Stimulated activated CD4-positive, alpha-beta T cell treated with anti-CD3 and anti-CD28 coated beads, TNF-alpha, amount 100 ng/mL, for 1 hour (primary cell): ENCODE measurements at places on chromosomes 5 and 9.

DNA sequence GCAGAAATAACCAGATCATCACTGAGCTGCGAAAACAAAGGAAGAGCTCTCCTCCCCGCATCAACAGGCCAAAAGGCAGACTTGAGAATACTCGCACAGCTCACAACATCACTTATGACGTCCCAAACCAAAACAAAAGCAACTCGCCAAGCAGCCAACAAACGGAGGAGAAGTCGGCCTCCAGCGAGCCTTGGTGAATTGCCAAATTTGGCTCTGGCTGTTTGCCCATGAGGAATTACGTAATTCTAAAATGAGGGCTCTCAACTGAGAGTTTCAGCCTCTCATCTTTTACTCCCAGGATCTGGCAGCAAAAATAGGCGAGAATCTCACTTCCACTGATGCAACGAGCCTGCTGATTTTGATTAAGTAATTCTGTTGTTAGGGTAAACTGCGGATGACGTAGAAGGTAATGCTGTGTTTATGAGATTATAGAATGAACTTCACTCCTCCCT is 51.7 kb upstream of the SEMA6A start:
- DNase-seq: no peak

DNA sequence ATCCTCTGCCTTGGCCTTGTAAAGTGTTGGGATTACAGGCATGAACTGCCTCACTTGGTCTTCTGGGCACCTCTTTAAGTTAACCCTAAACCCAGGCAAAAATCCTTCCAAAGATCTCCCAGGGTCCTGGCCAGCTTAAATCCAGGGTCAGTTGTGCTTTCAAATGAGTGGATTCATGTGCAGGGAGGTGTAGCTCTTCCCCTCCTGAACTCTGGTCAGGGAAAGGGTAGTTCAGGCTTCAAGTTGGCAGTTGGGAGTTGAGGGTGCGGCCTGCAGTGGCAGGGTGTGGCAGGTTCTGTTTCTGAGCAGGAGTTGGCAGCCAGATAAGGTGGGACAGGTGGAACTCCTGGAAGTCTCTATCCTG is 3.6 kb downstream of the HNRNPAB start:
- DNase-seq: no peak

DNA sequence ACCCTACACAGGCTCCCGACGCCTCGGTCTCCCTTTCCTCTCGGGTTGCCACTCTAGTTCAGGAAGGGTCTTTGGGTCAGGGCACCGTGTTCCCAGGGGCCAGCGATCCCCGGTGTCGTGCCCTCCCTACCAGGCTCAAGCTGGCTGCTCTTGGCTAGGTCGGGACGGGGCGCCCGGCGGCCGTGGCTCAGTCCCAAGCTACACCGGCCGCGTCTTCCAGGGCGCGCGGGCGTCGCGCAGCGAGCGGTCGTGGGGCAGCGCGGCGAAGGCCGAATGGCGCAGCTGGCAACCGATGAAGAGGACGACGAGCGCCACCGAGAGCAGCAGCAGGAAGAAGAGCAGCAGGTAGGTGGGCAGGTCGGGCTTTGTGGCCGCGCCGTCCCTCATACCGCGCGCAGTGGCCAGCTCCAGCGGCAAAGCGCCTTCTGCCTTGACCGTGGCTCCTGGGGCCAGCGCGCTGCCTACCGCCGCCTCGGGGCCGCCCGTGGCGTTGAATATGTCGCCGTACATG is 892 bp downstream of the SMIM32 start:
- no peak for DNase-seq

GRCh38 chr5:95664204-95664786 is 17.7 kb downstream of the RFESD start:
- DNase-seq: no peak

DNA sequence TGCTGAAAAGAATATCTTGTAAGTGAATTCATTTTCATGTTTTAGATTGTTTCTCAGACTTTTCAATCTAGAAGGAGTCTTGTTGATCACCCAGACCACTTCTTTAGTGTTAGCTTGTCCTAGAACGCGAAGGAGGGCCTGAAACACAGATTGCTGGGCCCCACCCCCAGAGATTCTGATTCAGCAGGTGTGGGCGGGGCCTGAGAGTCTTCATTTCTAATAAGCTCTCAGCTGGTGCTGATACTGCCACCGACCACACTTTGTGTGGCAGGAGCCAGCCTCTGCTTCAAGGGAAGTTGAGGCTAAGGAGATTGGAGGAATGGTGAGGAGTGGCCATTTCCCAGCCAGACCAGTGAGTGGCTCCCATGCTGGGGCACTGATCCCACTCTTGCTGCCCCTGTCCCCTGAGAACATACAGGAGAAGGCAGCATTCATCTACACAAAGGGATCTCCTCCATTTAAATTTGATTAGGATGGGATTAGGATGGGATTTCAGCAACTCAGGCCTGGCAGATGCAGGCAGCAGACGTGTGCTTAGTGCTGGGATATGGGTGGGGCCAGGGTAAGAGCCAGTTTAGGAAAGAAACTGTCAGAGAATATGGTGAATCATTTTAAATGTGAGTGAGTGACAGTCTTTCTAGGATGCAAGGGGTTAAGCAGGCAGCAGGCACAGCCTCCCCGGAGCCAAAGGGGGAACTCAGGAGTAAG is 35.9 kb downstream of the ZNF618 start:
- DNase-seq: no peak

GRCh38 chr5:114097570-114097969 is 264.3 kb upstream of the KCNN2 start:
- DNase-seq: no peak

- no peak for DNase-seq
Observed at GRCh38 chr5:4762316-4762715, 377.8 kb upstream of the ADAMTS16 start.

DNA sequence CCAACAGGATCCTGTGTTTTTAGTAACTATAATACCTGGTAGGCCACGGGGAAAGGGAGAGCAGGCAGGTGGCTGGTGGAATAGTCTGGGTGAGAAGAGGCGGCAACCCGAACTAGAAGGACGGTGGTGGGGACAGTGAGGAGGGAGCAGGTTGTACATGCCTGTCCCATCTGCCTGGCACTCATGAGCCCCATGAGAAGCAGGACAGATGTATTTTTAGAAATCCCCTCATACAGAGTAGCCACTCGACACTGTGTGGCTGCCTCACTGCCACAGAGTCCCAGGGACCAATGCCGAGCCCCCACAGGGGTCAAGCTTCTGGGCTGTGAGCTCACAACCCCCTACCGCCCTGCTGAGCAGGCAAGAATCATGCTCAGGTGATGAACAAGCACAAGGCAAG is 136.6 kb downstream of the SEC61B start:
- no peak for DNase-seq

GRCh38 chr9:5112646-5113045 is 72.8 kb downstream of the INSL6 start:
- no peak for DNase-seq

DNA sequence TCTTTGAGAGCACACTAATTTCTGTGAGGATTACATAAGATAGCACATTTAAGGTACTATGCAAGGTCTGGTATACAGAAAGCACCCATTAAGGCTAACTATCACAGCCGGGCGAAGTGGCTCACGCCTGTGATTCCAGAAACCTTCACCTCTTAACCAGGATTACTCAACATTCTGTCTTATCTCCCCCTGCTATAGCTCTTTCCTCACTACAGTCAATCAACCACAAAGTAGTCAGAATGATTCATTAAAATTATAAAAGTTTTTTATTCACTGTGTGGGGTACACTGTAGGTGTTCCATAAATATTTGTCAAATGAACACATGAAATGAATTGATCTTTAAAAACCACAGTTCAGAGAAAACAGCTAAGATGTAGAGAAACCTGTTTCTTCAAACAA is 48.7 kb downstream of the CHD1 start:
- DNase-seq: no peak

DNA sequence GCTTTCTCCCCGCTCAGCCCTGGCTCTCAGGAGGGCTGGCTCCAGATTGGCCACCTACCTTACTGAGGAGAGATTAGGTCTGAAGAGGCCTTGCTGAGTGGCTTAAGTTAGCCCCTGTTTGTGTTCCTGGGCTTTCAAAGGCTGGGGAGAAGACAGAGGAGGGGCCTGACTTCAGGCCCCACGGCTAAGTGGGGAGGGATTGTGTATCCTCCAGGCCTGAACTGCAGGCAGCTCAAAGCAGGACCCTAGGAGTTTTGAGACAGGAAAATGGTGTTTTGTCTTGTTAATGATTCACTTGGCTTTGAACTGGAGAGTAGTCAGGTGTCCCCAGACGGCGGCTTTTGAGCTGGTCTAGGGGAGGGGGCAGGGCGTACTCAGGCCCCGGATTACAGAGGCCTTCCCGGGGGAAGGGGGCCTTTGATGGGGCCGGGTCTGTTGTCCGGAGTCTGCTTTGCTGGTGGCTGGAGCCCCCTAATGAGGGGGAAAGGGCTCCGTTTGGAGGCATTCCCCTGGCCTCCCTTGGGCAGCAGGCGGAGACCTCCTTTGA is 162.0 kb upstream of the SMIM23 start:
- DNase-seq: no peak

GRCh38 chr5:54401515-54401914 is 54.0 kb upstream of the HSPB3 start:
- DNase-seq: no peak

- no peak for DNase-seq
Observed at GRCh38 chr5:40877371-40877988, 31.8 kb upstream of the C7 start.

DNA sequence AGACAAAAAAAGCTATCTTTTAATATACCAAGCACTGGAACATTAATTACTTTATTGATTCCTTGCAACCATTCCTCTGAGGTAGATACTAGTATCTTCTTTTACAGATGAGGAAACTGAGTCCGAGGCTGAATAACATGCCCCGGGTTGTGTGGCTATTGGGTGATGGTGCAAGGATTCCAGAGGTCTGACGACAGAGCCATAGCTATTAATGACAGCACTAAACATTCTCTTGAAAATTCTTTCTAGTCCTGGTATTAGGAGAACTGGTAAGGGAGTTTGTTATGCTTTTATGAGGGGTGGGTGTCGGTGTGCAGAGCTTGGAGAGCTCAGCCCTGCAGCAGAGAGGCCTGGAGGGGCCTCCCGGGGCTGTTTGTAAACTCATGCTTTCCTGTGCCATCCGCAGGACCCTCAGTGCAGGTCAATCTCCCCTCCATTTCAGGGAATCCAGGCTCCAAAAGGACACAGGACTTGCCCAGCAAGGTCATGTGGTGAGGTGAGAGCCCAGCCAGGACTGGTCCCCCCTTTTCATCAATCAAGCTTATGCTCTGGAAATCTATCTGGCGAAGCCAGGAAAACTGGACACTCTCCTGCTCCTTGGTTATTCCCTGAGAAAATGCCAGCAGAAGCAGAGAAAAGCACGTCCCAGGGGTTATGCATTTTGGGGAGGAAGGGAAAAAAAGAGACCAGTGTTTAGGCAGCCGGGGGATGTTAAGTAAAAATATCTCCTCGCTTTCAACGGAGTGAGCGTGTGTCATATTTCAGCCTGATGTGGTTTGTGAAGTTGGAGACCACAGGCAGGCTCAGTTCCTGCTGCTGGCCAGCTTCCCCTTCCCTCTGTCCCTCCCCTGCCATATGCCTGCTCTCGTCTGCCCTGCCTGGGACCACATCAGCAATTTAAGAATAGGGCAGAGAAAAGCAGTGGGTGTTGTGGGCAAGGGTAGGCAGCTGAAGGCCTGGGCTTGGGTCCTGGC is 3.7 kb downstream of the GSN start:
- DNase-seq: no peak

GRCh38 chr5:146111409-146111808 is 6.0 kb upstream of the PLAC8L1 start:
- DNase-seq: no peak

DNA sequence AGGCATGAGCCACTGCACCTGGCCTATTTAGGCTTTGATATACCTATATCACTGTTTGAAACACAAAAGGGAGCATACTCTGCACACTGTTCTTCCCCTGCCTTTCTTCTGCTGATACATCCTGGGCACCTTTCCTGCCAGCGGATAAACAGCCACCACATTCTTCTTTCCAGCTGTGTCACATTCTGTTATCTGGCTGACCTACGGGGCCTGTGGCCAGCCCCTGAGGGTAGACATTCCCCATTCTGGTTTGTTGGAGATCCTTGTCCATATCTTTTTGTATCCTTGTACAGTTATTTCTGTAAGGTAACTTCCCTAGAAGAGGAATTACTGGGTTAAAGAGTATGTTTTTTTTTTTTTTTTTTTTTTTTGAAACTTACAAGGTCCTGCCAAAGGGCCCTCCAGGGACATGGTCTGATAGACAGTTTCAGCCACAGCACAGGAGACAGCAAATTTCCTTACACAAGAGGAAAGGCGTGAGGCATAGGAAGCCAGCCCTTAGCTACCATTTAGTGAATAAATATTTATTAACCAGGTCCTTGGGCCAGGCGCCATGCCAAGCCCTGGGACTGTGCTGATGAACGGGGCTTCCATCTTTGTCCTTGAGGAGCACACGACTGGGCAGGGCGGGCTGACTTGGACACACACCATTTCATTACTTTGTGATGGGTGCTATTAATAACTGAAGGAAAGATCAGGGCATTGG is 57.8 kb downstream of the ERGIC1 start:
- no peak for DNase-seq

GRCh38 chr9:81814794-81815464 is 113.3 kb upstream of the SPATA31D4 start:
- no peak for DNase-seq

- DNase-seq: no peak
Observed at GRCh38 chr5:89228355-89228754, 345.4 kb upstream of the MEF2C start.

GRCh38 chr9:136691316-136692184 is 4.3 kb upstream of the AGPAT2 start:
- DNase-seq: no peak

DNA sequence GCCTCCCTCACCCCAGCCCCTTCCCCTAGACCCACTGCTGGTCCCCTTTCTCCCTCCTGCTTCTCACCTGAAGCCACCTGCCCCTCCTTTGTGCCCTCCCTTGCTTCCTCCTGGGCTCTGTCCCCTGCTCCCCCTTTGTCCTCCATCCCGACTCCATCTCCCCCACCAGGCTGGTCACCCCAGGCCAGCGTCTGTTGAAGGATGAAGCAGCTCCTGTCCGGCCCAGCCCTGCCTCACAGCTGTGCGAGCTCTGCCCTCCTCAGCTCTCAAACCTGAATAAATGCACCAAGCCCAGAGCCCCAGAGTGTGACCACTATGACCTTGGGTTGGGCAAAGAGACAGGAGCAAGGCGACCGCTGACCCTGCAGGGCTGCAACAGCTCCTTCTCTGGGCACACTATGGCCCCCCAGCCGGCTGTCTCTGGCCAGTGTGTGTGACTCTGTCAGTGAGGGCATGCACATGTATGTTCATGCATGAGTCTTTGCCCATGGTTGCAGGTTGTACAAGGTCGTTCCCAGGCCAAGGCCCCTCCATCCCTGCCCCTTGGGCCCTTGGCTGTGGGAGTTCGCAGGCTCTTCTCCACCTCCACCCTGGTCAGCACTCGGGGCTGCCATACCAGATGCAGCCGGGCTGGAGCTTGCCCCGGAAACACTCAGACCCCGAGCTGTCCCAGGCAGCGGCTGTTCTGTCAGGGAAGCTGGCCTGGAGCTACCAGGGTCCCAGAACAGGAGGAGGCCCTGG is 3.3 kb downstream of the LCN12 start:
- no peak for DNase-seq

DNA sequence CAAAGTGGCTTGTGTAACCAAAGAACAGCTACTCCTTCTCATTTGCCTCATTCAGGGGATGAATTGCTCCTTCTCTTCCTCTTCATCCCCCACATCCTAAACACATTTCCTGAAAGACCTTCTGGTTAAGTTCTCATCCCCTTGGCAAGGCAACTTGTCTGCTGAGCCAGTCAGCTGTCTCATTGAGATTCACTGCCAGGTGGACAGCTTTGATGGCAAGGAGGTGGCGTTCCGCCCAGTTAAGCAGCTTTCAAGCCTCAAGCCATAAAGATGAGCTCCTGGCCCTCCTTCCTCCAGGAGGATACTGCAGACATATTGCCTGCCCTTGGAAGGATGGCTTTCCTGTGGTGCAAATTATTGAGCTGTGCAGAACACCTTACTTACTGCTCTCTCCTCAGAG is 448.6 kb upstream of the MPDZ start:
- DNase-seq: no peak
